Activated CD4-positive, alpha-beta T cell treated with anti-CD3 and anti-CD28 coated beads, Interleukin-2, amount 10 ng/mL, durations not matched to agents 7 days and 5 days (primary cell): ENCODE measurements at places on chromosomes 1 and 21.

DNA sequence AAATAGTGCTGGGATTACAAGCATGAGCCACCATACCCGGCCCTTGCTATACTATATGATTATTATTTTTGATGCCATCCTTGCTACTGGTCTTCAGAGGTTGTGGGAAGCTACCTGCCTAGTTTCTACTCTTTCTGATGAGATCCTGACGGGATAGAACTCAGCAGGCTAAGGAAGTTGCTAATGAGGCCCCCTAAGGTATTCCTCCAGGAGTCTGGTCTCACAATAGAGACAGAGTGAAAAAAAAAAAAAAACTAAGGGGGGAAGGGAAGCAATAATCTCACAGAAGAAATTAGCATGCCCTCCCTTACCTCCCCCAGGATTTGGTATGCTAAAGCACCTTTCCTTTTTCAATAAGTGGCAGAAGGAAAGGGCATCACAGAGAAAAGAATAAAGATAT is 17.6 kb downstream of the INTS3 start:
- peaks cover 13% of the 10 kb centered on the region for H3K4me1 ChIP-seq
- H3K27me3 ChIP-seq: no peaks in the 10 kb centered on the region
- no peak overlapping the region for H3K27ac ChIP-seq

- DNase-seq: no peak
- no peak overlapping the region for H3K4me3 ChIP-seq
- H3K27me3 ChIP-seq: no peaks in the 10 kb centered on the region
- H3K4me1 ChIP-seq: no peaks in the 10 kb centered on the region
- H3K27ac ChIP-seq: no peak overlapping the region
These were observed 254.7 kb downstream of the LRRIQ3 start for GRCh38 chr1:73943270-73943669.

- H3K4me3 ChIP-seq: no peak overlapping the region
- H3K4me1 ChIP-seq: no peaks in the 10 kb centered on the region
- H3K27ac ChIP-seq: no peak overlapping the region
These were observed 73.2 kb upstream of the TRABD2B start for GRCh38 chr1:48070396-48070750.

DNA sequence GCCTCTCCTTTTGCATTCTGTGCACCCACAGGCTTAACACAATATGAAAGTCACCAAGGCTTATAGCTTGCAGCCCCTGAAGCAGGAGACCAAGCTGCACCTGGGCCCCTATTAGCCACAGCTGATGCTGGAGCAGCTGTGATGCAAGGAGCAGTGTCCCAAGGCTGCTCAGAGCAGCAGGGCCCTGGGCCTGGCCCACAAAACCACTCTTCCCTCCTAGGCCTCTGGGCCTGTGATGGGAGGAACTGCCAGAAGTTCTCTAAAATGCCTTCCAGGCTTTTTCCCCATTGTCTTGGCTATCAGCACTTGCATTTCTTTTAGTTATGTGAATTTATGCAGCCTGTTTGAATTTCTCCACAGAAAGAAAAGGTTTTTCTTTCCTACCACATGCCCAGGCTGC is 89.5 kb upstream of the KCTD3 start:
- H3K36me3 ChIP-seq: no peaks in the 10 kb centered on the region
- no peak for DNase-seq
- no peaks in the 10 kb centered on the region for H3K4me1 ChIP-seq
- no peak overlapping the region for H3K27ac ChIP-seq
- H3K4me3 ChIP-seq: no peak overlapping the region

- no peak overlapping the region for H3K27ac ChIP-seq
- DNase-seq: no peak
These were observed 660 bp downstream of the CD1C start for GRCh38 chr1:158290321-158290844.

DNA sequence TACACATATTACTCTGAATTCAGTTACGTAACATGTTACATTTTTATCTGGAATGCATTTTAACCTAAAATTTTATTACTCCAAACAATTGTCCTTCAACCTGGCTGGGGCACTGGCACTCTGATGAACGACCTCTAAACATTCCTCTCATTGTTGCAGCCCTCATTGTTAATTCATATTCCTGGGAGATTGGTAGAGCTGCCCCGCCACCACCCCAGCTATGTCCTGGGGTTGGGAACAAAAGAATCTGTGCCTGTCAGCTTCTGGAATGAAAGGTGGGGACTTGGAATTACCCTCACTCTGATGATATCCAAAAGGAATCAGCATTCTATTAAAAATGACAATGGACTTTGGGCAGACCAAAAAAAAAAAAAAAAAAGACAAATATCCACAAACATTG is 38.0 kb upstream of the DESI2 start:
- no peak overlapping the region for H3K27ac ChIP-seq
- no peak for DNase-seq
- H3K4me1 ChIP-seq: no peaks in the 10 kb centered on the region
- H3K27me3 ChIP-seq: no peaks in the 10 kb centered on the region
- no peaks in the 10 kb centered on the region for H3K36me3 ChIP-seq

- H3K4me1 ChIP-seq: no peaks in the 10 kb centered on the region
- H3K27ac ChIP-seq: no peak overlapping the region
- H3K4me3 ChIP-seq: no peak overlapping the region
- H3K36me3 ChIP-seq: no peaks in the 10 kb centered on the region
- H3K27me3 ChIP-seq: no peaks in the 10 kb centered on the region
These were observed 37.8 kb downstream of the MEGF6 start for GRCh38 chr1:3573500-3573899.

DNA sequence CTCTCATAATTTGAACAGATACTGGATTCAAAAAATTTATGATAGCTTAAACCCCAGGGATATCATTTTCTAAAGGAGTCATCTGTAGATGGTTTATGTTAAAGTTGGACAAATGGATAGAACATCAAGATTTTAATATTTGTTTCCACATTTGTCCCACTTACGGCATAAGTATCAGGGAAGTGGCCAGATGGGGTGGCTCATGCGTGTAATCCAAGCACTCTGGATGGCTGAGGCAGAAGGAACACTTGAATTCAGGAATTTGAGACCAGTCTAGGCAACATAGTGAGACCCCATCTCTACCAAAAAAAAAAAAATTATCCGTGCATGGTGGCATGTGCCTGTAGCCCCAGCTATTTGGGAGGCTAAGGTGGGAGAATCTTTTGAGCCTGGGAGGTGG is 229.1 kb downstream of the GPR52 start:
- no peak for DNase-seq
- no peak overlapping the region for H3K4me3 ChIP-seq
- no peaks in the 10 kb centered on the region for H3K27me3 ChIP-seq
- H3K27ac ChIP-seq: no peak overlapping the region

DNA sequence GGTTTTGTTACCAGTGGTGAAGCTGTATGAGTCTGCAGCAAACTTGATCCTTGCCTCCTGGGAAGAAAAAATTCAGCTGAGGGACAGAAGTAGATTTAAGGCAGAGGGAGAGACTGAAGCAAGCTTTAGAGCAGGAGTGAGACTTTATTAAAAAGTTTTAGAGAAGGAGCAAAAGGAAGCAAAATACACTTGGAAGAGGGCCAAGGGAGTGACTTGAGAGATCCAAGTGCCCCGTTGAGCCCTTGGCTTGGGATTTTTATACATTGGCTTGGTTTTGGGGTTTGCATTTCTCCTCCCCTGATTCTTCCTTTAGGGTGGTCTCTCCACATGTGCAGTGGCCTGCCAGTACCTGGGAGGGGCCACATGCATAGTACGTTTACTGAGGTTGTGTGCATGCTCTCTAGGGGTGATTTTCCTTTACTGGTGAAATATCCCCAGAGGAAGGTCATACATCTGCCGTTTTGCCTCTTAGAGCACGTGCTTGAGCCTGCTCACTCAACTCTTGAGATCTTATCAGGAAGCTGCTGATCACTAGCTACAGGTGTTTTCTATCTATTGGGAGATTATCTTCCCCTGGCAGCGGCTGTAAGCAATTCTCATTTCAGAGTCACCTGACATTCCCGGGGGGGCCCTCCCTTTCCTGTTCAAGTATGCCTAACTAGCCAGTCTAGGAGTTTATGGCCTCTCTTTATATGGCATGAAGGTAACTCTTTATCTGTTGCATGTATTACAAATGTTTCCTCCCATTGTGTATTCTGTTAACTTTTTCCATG is 20.3 kb downstream of the FASLG start:
- no peak for DNase-seq
- H3K4me1 ChIP-seq: peaks cover 34% of the 10 kb centered on the region
- peaks cover 6% of the 10 kb centered on the region for H3K27me3 ChIP-seq
- H3K36me3 ChIP-seq: peaks cover 8% of the 10 kb centered on the region
- H3K27ac ChIP-seq: no peak overlapping the region

DNA sequence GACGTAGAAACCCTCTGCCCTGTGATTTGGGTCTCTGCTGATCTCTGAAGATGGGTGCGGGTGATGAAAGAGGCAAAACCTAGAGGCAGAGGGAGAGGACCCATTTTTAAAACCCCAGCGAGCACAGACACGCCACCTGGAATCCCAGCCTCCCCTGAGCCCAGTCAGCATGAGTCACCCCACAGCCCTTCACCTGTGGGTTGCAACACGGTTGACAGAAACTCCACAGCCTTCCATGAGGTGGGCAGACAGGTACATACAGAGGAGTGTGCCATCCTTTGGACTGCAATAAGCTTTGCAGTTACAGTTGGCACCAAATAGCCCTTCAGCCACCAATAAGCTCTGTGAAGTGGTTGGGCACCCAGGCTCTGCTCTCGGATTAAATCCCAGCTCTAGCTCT is 2.1 kb upstream of the GRHL3 start:
- no peaks in the 10 kb centered on the region for H3K36me3 ChIP-seq
- no peak for DNase-seq
- H3K4me3 ChIP-seq: no peak overlapping the region
- H3K4me1 ChIP-seq: peaks cover 30% of the 10 kb centered on the region
- H3K27me3 ChIP-seq: peaks cover 69% of the 10 kb centered on the region

GRCh38 chr21:32136546-32136945 is 142.3 kb downstream of the MIS18A start:
- DNase-seq: no peak
- no peaks in the 10 kb centered on the region for H3K27me3 ChIP-seq
- H3K4me3 ChIP-seq: no peak overlapping the region
- H3K4me1 ChIP-seq: no peaks in the 10 kb centered on the region
- no peak overlapping the region for H3K27ac ChIP-seq
- H3K36me3 ChIP-seq: no peaks in the 10 kb centered on the region

- no peaks in the 10 kb centered on the region for H3K4me1 ChIP-seq
- no peaks in the 10 kb centered on the region for H3K36me3 ChIP-seq
- H3K4me3 ChIP-seq: no peak overlapping the region
- no peaks in the 10 kb centered on the region for H3K27me3 ChIP-seq
- no peak for DNase-seq
These were observed 554.3 kb upstream of the CHRM3 start for GRCh38 chr1:238832106-238832505.

GRCh38 chr1:118999348-119000071 is 11.4 kb upstream of the TBX15 start:
- peaks cover 5% of the 10 kb centered on the region for H3K36me3 ChIP-seq
- no peak overlapping the region for H3K4me3 ChIP-seq
- peaks cover 89% of the 10 kb centered on the region for H3K27me3 ChIP-seq
- H3K4me1 ChIP-seq: peaks cover 6% of the 10 kb centered on the region

DNA sequence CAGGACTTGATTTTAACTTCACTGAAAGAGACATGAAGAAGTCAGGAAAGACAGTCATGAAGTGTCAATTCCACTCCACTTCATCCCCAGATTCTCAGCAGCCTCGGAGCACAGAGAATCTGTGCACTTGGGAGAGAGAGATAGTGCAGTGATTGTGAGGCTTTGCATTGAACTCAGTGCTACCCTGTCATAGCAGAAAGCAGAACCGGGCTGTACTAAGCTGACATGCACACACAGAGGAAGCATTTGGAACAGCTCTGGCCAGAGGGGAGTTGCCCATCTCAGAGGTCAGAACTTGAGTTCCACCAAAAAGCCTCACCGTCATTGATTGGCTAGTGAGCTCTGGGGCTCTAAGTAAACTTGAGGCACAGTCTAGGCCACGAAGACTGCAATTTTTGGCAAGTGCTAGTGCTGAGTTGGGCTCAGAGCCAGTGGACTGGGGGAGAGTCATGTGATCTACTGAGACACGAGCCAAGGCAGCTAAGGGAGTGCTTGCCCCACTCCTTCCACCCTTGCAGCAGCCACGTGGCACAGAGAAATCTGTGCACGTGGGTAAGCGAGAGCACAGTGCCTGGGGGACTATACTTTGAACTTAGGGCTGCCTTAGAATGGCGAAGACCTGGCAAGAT is 810.2 kb upstream of the ADAMTS5 start:
- no peaks in the 10 kb centered on the region for H3K36me3 ChIP-seq
- DNase-seq: no peak
- H3K27me3 ChIP-seq: no peaks in the 10 kb centered on the region
- no peaks in the 10 kb centered on the region for H3K4me1 ChIP-seq
- H3K27ac ChIP-seq: no peak overlapping the region

- H3K27me3 ChIP-seq: no peaks in the 10 kb centered on the region
- no peak overlapping the region for H3K27ac ChIP-seq
- DNase-seq: no peak
- no peak overlapping the region for H3K4me3 ChIP-seq
These were observed 152.3 kb downstream of the DMRTA2 start for GRCh38 chr1:50270926-50271325.

- H3K4me1 ChIP-seq: no peaks in the 10 kb centered on the region
- peaks cover 2% of the 10 kb centered on the region for H3K27me3 ChIP-seq
- H3K4me3 ChIP-seq: no peak overlapping the region
- DNase-seq: no peak
These were observed 32.9 kb upstream of the TTLL7 start for GRCh38 chr1:84031802-84032327.

- no peak for DNase-seq
- H3K27me3 ChIP-seq: no peaks in the 10 kb centered on the region
- H3K4me1 ChIP-seq: no peaks in the 10 kb centered on the region
These were observed 318.8 kb upstream of the DEPDC1 start for GRCh38 chr1:68815632-68816031.

DNA sequence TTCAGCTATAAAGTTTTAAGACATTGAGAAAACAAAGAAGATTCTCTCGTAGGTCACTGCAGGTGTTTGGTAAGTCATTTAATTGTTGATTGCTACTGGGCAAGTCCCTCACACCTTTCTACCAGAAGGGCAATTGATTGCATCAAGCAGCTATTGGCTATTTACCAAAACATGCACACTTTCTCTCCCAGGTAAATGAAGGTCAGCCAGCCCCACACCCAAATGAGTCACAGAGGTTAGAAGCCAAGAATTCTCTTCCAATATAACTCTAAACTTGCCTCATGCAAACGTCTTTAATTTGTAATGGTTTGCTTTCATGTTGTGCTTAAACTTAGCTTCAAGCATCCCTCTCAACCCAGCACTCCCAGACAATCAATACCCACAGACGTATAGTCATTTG is 475.3 kb upstream of the ADGRL2 start:
- no peak overlapping the region for H3K27ac ChIP-seq
- H3K27me3 ChIP-seq: no peaks in the 10 kb centered on the region
- H3K36me3 ChIP-seq: no peaks in the 10 kb centered on the region
- no peak overlapping the region for H3K4me3 ChIP-seq
- no peak for DNase-seq
